ENCODE measurements at places on chromosomes 11 and 22.
A peak's percentile ranks its signal among the peaks of the same experiment; 100 is the strongest.

DNA sequence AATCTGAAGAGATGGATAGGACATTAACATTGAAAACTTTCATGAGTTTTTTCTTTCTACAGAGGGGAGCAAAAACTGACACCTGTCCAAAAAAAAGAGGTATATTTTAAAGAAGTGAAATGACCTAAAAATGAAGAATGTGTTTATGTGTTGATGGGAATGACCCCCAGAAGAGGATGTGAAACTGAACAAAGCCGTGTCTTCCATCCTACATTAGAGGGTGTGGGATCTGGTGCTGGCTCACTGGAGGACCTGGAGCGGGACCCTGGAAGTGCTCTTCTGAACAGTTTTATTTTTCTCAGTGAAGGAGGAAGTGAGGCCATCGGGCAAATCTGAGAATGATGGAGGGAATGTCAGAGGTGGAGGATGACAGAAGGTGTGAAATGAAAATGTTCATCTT lies 470.1 kb downstream of the NTM start:
- DNase-seq = no peak

DNA sequence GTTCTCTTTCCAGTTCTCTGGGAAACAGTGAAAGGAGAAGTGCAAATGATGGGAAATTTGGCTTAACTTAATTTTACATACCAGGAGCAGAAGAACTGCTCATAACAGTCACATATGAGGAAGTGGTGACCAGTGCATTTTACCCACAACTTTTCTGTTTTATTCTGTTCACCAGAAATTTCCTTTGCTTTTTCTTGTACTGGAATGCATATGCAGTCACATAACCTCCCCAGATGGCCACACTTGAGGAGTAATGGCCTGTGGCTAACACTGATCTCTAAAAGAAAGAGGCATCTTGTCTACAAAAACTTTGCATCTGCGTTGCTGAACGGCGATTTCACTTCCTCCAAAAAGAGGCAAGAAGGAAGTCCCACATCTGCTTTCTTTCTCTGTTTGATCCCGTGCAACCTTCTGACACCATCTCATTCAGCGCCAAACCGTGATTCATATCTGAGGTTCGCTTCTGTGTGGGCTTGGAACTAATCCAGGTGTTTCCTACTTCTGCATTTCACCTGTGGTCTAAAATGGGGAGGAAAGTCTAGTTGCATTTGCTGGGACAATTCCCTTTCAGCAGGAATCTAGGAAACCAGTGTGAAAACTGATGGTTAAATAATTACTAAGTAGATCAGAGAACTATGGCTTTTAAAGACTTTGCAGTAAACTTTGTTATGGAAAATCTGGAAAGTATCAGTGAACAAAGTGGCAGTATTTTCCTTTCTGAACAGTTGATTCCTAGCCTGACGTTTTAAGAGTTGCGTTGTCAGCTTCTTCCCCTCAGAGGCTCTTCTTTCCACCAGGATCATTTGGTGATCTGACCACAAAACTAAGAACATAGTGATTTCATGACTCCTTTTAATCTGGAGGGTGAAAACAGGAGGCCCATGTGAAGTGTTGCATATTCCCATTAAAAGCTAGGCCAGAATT lies 4.2 kb upstream of the MPEG1 start:
- DNase-seq = peak; percentile 65

- peak; percentile 64 for DNase-seq
These were observed 83.1 kb upstream of the MTNR1B start for GRCh38 chr11:92886243-92886905.

GRCh38 chr11:79487412-79487811 lies 46.6 kb upstream of the TENM4 start:
- DNase-seq = no peak

- DNase-seq = no peak
These were observed 25.9 kb downstream of the TUG1 start for GRCh38 chr22:30994960-30995359.

GRCh38 chr11:122137078-122137793 lies 21.2 kb upstream of the BLID start:
- DNase-seq = peak; percentile 97

- peak; percentile 10 for DNase-seq
These were observed 2.0 kb downstream of the FBXO3 start for GRCh38 chr11:33772300-33772699.

- no peak for DNase-seq
These were observed 6.1 kb upstream of the ZBTB16 start for GRCh38 chr11:114053406-114053805.

DNA sequence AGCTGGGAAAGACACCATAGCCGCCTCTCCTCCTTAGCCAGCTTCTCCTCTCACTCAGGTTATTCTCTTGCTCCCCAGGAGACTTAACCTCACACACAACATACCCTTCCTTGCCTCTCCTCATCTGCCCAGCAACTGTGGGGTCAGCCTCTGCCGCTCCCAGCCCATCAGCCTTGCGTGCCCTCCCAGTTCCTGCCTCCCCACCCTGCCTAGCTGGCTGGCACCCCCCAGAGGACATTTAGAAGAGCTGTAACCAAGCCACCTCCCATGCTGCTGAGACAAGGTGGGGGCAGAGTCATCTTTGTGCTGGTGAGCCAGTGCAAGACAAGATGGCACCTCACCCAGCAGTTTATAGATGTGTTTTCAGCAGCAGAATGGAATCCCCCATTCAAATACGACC lies 38.2 kb downstream of the TOM1 start:
- DNase-seq = no peak

DNA sequence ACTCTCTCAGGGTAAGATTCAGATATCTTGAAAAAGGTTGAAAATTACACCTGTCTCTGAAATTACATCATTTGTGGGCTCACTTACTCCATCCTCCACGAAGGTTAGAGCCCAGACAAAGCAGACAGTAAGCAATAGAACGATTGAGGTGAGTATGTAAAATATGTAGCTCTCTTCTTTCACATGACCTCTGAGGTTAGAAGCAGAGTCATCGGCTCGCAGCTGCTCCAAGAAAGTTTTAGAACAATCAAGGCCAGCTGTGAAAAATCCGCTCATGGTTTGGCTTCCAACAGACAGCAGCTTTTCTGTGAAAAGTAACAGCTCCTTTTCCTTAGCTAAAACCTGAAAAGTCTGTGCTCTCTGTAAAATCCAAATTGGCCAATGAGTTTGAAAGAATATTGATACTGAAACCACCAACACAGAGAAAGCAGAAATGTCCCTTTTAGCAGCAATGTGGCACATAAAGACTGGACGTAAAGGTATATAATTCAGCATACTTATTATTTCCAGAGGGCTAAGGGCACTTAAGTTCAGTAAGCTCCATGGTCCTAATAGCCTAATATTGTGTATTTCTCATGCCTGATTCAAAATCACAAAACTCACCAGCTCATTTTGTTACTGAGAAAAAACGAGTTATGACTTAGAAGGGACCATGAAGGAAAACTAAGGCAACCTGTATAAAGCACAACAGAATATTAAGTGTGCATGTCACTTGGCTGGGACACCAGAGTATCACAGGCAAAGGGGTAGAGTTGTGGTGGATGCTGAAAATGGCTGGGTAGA lies 78.2 kb downstream of the FAM76B start:
- peak; percentile 60 for DNase-seq

GRCh38 chr11:124656774-124657630 lies 16.5 kb downstream of the SIAE start:
- peak; percentile 30 for DNase-seq

- DNase-seq = no peak
These were observed 287.8 kb upstream of the CNTN5 start for GRCh38 chr11:98732947-98733346.

- no peak for DNase-seq
These were observed 46.6 kb upstream of the MMP7 start for GRCh38 chr11:102577182-102577581.

- DNase-seq = no peak
These were observed 12.0 kb downstream of the YWHAH start for GRCh38 chr22:31956360-31956759.

GRCh38 chr11:94938095-94939055 lies 35.0 kb downstream of the CWC15 start:
- peak; percentile 97 for DNase-seq

DNA sequence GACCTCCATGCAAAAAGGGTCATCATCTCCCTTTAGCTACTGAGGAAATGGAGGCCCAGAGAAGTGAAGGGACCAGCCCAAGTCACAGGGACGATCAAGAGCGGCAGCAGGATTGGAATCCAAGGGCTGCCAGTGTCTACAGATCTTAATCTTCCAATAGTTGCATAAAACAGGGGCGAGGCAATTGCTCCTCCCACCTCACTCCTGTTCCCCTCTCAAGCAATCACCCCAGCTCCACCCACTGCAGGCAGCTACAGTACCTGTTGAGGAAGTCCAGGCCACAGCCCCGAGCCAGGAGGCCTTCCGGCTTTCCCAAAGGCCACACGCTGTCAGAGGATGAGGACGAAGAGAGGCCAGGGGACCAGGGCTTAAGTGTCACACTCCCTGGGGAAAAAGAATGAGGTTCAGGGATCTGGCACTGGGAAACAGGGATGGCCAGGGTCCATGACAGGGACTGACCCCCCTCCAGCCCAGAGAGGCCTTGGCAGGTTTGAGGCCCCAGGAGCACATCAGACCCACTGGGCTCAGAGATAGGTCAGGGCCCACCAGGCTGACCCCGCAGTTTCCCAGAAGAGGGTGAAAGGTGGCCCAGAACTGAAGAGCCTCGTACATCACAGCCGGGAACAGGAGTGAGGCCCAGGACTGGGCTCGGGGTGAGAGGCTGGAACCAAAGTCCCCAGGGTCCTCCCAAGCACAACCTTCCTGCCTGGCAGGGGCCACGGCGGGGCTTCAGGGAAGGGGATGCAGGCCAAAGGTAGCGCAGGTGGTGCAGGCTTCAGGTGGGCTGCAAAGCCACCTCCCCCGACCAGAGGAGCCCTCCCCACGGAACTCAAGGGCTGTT lies 16.4 kb upstream of the MFNG start:
- no peak for DNase-seq

GRCh38 chr11:102733232-102733875 lies 8.6 kb upstream of the MMP8 start:
- peak; percentile 59 for DNase-seq

- no peak for DNase-seq
These were observed 516.6 kb downstream of the BUD13 start for GRCh38 chr11:116256215-116256614.

GRCh38 chr11:133072378-133072777 lies 459.9 kb downstream of the OPCML start:
- peak; percentile 50 for DNase-seq

GRCh38 chr22:42432818-42433217 lies 615 bp upstream of the NFAM1 start:
- DNase-seq = no peak

GRCh38 chr11:62921573-62922188 lies 518 bp upstream of the CHRM1 start:
- DNase-seq = peak; percentile 26

- no peak for DNase-seq
These were observed 1.9 kb upstream of the NECTIN1 start for GRCh38 chr11:119730789-119731386.

GRCh38 chr11:73980001-73980961 lies 2.4 kb downstream of the UCP2 start:
- DNase-seq = no peak

- no peak for DNase-seq
These were observed 1.2 kb upstream of the PLA2G3 start for GRCh38 chr22:31141551-31141950.

GRCh38 chr11:115618428-115618827 lies 114.2 kb upstream of the CADM1 start:
- peak; percentile 36 for DNase-seq

DNA sequence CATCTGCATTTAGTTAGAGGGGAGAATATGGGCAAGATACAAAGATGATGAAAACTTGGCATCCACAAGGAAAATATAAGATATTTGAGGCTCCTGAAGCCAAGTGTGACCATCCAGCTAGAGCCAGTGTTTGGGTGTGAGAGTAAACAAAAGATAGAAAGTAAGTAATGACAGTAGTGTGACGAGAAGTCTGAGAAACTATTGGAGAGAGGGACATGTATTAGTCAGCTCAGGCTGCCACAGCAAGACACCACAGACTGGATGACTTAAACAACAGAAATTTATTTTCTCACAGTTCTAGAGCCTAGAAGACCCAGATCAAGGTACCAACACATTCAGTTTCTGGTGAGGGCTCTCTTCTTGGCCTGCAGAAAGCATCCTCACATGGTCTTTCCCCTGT lies 6.4 kb upstream of the CCKBR start:
- no peak for DNase-seq

GRCh38 chr11:44861849-44862557 lies 88.7 kb downstream of the TP53I11 start:
- peak; percentile 100 for DNase-seq

GRCh38 chr22:28978158-28978557 lies 83.5 kb downstream of the C22orf31 start:
- DNase-seq = peak; percentile 51

- no peak for DNase-seq
These were observed 190.4 kb downstream of the MN1 start for GRCh38 chr22:27610863-27611786.

DNA sequence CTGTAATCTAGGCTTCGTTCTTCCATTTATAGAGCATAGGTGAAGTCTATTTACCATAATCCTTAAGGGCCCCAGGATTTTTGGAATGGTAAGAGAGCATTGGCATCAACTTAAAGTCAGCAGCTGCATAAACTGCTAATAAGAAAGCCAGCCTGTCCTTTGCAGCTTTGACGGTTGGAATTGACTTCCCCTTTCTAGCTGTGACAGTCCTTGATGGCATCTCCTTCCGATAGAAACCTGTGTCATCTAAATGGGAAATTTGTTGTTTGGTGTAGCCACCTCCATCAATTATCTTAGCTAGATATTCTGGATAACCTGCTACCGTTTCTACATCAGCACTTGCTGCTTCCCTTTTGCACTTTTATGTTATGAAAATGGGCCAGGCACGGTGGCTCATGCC lies 58.0 kb upstream of the GLYATL1B start:
- no peak for DNase-seq

GRCh38 chr11:69889400-69890318 lies 70.4 kb upstream of the FGF3 start:
- no peak for DNase-seq

DNA sequence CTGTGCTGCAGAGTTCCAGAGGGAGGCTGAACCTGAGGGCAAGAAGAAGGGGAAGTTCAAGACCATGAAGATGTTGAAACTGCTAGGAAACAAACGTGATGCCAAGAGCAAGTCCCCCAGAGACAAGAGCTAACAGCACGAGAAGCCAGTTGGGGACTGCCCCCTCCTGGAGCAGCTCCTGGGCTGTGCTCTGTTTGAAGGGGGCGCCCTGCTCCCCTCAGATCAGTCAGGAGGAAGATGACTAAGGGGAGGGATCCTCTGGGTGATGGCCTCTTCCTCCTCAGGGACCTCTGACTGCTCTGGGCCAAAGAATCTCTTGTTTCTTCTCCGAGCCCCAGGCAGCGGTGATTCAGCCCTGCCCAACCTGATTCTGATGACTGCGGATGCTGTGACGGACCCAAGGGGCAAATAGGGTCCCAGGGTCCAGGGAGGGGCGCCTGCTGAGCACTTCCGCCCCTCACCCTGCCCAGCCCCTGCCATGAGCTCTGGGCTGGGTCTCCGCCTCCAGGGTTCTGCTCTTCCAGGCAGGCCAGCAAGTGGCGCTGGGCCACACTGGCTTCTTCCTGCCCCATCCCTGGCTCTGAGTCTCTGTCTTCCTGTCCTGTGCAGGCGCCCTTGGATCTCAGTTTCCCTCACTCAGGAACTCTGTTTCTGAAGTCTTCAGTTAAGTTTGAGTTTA lies 12.6 kb downstream of the C22orf23 start:
- peak; percentile 24 for DNase-seq

Measured in fibroblast of skin of right biceps (primary cell).